ENCODE measurements at places on chromosomes 12 and 14. TPM values are rescaled to one million over a fixed set of nuclear protein-coding genes. Genes with fewer than 3 reads are reported as not detected.
A peak's percentile ranks its signal among the peaks of the same experiment; 100 is the strongest.

- no peak for DNase-seq
Observed at GRCh38 chr14:80560800-80561657, 349.7 kb upstream of the DIO2 start.

DNA sequence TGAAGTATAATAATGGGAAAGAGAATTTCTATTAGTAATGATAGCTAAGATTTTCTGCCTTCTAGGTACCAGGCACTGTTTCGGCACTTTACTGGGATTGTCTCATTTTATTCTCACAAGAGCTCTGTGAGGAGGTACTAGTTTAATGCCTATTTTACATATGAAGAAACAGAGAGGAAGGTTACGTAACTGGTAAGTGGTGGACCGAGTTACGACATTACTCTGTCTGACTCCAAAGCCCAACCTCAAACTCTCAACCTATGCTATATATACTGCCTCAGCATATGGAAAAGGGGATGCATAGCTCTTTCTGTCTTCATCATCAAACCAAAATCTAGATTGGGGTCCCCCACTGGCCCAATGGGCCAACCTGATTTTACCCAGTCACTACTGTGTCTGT, 133.5 kb downstream of the KTN1 start:
- DNase-seq: no peak

DNA sequence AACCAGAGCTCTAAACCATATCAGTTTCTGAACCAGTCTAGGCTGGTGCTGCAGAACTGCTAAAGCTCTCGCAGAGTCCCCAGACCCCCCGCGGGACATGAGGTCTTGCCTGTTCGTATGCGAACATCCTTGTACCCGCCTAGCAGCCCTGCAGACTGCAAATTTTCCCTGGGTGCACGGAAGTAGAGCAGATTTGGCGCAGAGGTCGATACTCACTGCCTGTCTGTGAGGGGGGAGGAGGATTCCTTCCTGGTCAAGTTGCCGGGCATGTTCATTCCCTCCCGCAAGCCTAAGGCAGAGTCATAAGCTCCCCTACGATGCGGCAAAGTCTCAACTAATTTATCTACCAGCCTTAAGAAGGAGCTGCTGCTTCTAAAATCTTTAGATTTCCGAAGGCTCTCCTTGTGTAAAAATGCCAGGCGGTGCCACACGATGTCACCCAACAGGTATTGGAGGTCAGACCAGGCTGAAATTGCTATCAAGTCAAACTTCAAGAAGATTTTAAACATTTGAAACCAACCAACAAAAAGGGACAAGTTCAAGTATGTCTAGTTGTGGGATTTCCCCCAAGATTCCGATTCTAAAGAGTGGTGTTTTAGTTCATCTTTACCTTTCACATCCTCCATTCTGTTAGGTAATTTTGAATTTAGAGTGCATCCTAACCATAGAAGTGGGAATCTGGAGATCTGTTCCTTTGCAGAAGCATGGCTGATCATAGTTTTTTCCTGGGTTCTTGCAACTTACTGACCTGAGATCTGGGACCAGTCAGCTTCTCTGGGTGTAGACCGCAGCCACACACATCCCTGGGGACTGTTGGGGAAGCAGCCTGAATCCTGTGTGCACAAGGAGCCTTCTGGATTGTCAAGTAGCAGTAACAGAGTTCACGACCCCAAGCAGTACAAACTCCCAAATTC, 1.6 kb upstream of the PAX9 start:
- DNase-seq: no peak

CPM gene
- total RNA-seq: 0.30 TPM

DNA sequence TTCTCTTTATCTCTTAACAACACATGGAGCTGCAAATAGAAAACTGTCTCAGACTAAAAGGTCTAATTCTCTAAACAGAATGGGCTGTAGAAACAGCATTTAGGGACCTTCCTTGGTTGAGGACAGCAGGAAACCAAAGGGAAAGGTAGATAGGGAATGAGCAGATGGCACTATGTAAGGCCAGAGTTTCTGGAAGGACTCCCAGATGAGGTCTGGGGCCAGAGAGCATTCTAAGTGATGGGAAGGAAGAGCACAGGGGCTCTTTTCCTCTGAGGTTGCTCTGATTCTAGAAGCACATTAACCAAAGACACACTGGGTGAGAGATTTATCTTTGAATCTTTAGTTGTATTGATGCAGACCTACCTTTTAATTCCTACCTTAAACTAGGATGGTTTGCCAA, 79.4 kb downstream of the TPH2 start:
- no peak for DNase-seq

GRCh38 chr14:93493054-93493453, 62.3 kb downstream of the UNC79 start:
- no peak for DNase-seq

DNA sequence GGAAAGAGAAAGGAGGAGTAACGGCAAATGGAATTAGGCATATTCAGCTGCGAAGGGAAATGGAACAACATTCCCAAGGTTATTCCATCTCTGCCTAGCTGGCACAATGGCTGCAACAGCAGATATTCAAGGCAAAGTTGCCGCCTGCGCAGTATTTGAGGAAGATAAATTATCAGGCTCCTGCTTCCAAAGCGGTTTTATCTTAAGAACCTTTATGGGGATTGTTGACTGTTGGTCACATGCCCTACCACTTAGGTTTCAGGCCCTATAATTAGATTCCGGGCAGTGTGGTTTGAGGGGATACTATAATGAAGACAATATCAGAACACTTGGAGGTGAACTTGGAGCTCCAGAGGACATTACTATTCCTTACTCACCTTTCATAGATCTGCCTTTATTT, 99.7 kb downstream of the FGD4 start:
- no peak for DNase-seq

GRCh38 chr12:34405286-34406227, 383.3 kb downstream of the ALG10 start:
- peak; percentile 2 for DNase-seq

DNA sequence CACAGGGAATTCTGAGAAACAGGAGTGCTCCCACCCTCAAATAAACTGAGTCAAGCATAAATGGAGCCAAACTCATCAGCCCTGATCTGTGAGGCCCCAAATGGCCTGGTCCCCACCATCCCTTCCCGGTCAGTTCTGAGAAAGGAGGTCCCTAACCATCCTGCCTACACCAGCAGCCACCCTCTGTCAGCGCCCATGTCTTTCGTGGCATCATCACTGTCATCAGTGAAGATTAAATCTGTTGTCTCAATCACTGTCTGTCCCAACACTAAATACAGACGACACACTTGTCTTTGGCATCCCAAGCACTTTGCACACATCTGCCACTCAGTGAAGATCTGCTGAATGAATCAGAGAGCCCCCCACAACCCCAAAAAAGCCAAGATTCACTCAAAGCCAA, 22.4 kb downstream of the VPS37B start:
- DNase-seq: no peak

GRCh38 chr14:34302654-34303053, 159.4 kb downstream of the SPTSSA start:
- no peak for DNase-seq

DNA sequence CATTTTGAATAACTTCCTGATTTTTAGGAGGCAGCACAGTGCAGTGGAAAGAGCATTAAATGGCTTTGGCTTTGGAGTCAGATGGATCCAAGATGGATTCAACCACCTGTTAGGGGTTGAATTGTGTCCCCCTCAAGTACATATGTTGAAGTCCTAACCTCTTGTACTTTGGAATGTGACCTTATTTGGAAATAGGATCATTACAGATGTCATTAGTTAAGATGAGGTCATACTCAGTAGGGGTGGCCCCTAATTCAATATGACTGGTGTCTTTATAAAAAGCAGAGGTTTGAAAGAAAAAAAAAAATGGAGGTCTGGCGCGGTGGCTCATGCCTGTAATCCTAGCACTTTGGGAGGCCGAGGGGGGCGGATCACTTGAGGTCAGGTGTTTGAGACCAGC, 18.8 kb downstream of the ATP5MC2 start:
- no peak for DNase-seq

Measured in CD8-positive, alpha-beta T cell (primary cell).